Left kidney (tissue), 8 donors: ENCODE measurements at places on chromosomes 2 and 18.

DNA sequence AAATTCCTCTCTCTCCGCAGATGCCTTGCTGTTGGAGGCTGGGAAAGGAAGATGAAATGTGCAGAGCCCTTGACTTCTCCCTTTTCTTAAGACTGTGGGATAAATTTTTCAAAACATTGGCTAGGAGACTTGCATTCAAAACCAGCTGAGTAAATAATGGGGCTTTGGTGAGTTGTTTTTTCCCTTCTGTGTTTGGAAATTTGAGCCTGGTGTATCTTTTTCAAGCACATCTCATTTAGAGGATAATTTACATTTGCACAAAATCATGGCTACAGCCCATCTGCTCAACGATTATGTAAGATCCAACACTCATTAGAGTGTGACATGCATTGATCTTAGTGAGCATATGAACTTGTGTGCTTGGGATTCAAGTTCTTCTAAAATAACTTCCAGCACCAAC lies 112.1 kb upstream of the ATP8B1 start:
- DNase-seq, result no peak

- DNase-seq, result no peak
Observed at GRCh38 chr2:204023088-204023487, 86.5 kb downstream of the ICOS start.

GRCh38 chr2:19746137-19746600 lies 155.6 kb downstream of the TTC32 start:
- DNase-seq, result no peak

DNA sequence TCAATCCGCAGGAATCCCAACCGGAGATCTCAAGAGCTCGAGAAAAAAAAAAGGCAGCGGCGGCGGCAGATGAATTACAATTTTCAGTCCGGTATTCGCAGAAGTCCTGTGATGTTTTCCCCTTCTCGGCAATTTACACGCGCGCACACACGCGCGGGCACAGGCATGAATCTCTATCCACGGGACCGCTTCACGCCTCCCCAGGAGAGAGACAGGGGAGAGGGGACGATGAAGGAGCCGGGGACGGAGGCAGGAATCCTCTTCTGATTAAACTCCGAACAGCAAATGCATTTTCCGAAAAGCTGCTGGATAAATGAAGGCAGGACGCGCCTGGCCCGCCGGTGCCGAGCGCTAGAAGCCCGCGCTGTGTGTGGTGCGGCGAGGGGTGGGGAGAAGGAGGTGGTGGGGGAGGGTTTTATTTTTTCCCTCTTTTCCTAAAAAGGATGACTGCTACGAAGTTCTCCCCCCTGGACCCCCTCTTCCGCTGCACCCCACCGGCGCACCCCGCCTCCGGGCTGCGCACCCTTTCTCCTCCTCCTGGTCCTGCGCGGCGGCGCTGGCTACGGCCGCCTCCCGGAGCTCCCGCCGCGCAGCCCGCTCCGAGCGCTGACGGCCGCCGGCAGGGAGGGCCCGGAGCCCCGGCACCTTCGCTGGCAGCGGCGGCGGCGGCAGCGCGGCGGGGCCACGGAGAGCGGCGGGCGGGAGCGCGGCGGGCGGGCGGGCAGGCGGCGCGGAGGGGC lies at the start of gene BCL2:
BCL2 (minus strand) TSS at position 387 of the 740 bp plus-strand sequence.
- DNase-seq, result no peak

DNA sequence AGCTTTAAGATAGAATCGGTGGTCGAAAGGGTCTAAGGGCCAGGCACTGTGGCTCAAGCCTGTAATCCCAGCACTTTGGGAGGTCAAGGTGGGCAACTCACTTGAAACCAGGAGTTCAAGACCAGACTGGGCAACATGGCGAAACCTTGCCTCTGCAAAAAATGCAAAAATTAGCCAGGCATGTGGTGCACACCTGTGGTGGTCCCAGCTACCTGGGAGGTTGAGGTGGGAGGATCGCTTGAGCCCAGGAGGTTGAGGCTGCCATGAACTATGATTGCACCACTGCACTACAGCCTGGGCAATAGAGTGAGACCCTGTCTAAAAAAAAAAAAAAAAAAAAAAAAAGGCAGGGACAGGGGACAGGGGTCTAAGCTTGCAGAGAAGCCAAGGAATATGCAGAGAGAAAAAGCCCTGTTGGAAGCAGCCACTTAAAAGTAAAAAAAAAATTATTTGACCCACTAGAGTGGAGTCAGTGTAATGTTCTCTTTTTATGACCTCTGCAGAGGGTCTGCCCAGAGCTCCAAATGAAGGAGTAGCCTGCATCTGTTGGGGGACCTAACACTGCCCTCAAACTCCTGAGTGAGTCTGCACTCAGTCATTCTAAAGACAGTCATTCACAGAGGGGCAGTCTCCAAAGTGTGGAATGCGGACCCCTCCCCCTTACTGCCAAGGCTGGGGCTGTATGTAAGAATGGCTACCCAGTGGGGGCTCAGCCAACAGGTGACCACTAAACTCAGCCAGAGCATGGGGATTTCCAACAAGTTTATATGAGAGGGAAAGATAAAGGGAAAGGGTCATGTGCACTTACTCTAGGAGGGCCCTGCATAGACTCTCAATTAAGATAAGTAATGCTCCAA lies 118.5 kb upstream of the CDCA7 start:
- DNase-seq, result no peak

- DNase-seq, result no peak
Observed at GRCh38 chr2:191836853-191837769, 9.8 kb downstream of the CAVIN2 start.

- peak; percentile 2 for DNase-seq
Observed at GRCh38 chr2:233165895-233166661, 85.4 kb upstream of the ATG16L1 start.
